ENCODE measurements at places on chromosomes 3 and 15.

DNA sequence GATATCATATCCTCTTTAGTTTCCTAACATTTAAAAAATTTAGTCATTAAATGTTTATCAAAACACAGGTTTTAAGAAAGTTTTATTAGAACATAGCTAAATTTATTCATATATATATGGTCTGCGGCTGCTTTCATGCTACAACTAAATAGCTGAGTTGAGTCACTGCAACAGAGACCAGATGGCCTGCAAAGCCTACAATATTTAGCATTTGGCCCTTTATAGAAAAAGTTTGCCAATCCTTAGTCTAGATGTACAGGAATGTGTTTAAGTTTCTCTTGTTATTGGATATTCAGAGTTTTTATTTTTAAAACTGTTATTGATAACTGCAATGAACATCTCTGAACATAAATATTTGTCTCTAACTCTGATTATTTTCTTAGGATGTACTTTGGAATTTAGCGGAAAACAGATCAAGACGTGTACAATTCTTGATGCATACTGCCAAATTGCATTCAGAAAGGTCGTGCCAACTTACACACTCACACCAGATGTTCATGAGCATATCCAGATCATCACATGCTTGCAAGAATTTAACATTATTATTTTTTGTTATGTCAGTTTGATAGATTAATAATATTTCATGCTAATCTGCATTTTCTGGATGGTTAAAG is 157.9 kb downstream of the STAC start:
- DNase-seq, result no peak

DNA sequence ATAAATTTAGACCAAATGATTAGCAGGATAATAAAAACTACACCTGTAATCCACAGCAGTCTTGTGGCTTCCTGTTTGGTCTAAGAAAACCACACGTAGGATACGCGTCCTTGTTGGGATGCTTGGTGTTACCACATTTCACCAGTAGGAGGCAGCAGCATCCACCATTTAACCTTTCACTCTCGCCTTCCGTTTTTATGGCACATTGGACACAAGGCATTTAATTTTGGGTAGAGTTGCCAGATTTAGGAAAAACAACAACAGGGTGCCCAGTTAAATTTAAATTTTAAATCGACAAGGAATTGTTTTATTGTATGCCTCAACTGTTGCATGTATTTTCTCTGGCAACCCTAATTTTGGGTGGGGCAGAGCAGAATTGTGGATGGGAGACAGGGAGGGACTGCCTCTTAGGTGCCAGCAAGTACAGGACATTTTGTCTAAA is 6.3 kb downstream of the LRRC31 start:
- peak; percentile 23 for DNase-seq

DNA sequence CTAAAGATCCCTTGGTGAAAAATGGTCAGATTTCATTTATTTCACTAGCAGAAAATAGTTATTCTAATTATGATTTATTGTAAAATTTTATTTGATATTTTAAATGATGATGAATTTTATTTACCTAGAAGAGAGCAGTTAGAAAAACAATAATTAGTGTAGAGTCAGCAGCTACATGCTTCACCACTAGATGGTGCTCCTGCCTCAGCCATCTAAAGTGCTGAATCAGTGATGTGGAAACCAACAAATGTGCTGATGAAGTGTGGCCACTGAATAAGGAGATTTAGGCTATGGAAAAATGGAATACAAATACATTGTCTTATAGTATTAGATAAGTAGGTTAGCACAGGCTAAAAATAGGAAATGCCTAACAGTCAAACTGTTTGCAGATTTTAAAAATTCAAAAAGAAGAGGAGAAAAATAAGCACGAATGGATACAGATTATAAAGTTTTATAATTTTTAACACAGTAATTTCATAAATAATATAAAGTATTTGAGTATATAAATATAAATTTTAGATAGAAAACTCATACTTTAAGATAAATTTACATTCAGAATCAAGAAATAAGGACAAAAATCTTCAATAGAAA is 109.8 kb downstream of the PPP2R3A start:
- DNase-seq, result peak; percentile 40

- no peak for DNase-seq
These were observed 98.7 kb downstream of the PLCH1 start for GRCh38 chr3:155646128-155646527.

- DNase-seq, result no peak
These were observed 17.4 kb downstream of the GPR160 start for GRCh38 chr3:170055209-170055608.

GRCh38 chr3:16286751-16287543 is 21.9 kb downstream of the OXNAD1 start:
- no peak for DNase-seq

GRCh38 chr15:65067317-65067644 is 510 bp downstream of the RASL12 start:
- no peak for DNase-seq

- DNase-seq, result no peak
These were observed 81.8 kb downstream of the PLSCR2 start for GRCh38 chr3:146387566-146387965.

- DNase-seq, result no peak
These were observed 110.0 kb downstream of the RAB11A start for GRCh38 chr15:65979316-65979715.

DNA sequence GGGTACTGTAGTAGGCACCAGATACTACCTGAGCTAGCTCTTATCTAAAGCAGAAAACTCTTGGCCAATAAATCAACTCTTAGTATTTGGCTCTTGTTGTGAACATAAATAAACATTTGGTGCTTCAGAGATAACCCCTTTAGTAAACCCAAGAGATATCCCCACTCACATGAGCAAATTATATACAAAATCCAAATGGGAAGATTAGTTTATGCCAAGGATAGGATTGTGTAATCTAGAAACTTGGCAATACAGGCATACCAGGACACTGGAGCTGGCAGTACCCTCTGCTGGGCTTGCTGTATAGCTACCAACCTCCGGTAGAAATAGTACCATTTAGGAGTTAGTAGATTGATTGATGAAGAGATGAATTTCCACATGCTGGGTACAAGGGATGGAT is 127.0 kb downstream of the LIPC start:
- DNase-seq, result no peak

- no peak for DNase-seq
These were observed 194.5 kb downstream of the EFHB start for GRCh38 chr3:19739504-19739903.

GRCh38 chr3:34090876-34091275 is 292.4 kb downstream of the PDCD6IP start:
- no peak for DNase-seq

DNA sequence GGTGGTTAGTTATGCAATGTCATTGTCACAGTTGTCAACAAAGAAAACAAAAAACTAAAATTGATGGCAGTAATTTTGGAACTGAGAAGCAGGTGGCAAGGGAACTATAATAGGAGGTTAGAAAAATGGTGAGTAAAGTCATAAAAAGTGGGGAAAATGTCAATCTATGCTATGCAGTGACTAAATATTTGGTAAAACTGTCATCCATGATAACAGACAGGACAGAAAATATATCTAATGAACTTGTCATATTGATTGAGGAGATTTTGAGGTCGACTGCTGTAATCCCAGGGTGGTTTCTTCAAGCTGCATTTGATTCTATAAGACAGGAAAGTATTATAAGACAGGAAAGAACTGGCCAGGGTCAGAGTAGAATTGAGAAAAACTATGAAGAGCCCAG is 998.4 kb downstream of the IGSF11 start:
- DNase-seq, result no peak

- DNase-seq, result no peak
These were observed 17.5 kb upstream of the EIF2B5 start for GRCh38 chr3:184117636-184118035.

- no peak for DNase-seq
These were observed 8.2 kb upstream of the ITGA11 start for GRCh38 chr15:68440136-68440535.

DNA sequence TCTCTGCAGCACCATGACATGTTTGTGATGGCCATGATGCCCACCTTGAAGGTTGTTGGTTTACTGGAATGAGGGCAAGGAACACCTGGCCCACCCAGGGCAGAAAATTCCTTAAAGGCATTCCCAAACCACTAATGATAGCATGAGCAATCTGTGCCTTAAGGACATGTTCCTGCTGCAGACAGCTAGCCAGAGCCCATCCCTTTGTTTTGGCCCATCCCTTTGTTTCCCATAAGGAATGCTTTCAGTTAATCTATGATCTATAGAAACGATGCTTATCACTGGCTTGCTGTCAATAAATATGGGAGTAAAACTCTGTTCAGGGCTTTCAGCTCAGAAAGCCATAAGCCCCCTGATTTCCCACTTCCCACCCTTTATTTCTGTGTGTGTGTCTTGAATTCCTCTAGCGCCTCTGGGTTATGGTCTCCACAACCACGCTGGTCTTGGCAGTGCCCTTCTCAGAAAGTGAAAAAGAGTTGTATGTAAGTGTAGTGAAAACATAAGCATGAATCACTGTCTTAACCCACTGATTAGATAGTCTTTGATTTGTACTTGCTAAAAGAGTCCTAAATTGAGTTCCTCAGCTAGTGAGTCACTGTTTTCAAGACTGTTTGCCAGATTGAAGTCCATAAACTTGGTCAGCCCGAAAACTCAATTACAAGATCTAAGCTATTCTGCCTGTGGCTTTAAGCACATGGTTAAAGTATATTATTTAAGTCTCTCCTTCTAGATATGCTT is 19.0 kb upstream of the CCR2 start:
- DNase-seq, result no peak

DNA sequence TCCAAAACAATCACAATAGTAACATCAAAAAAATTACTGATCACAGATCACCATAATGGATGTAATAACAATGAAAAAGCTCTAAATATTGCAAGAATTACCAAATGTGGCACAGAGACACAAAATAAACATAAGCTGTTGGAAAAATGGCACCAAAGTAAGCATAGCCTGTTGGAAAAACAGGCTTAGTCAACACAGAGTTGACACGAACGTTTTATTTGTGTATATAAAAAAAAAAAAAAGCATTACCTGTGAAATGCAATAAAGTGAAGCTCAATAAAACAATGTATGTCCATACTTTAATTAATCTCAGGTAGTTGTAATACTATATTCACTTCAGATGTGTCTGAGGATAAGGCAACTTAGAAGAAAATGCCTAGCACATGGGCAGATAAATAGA is 77.1 kb downstream of the NR1I2 start:
- DNase-seq, result no peak

- no peak for DNase-seq
These were observed 1.0 kb upstream of the RYR3 start for GRCh38 chr15:33309602-33310276.

GRCh38 chr3:11435440-11436165 is 163.4 kb downstream of the ATG7 start:
- no peak for DNase-seq

DNA sequence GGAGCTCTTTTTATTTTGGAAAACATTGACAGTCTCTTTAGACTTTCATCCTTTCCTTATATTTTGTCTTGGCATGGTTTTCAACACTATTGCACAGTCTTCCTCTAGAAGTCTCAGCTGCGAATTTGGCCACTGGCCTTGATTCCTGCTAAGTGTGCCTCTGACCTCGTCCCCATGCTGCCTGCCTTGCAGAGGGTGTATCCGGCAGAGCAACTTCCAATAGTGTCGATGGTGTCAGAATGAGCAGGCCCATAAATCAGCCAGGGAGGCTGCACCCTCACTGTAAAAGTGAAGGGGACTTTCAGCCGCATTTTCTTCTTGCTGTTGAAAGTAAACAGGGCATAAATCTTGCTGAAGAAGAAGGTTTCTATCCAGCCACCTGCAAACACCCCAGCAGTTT is 336.7 kb upstream of the TRIM42 start:
- DNase-seq, result no peak

DNA sequence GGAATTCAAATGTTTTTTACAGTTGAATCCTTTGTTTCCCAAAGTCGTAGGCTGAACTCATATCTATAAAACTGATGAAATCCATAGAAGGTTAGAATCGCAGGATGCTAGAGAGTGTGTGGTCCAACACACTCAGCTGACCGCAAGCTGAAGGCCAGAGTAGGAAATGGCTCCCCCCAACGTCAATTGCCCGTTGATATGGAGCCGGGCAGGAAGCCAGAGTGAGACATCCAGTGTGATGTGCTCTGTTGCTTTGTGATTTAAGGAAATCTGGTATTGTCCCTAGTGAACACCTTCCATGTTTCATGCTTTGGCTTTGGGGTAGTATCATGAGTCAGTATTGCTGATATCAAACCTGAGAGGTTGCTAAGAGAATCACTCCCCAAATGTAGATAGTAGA is 5.8 kb upstream of the MEX3B start:
- DNase-seq, result no peak

GRCh38 chr3:179046497-179047353 is 24.9 kb downstream of the ZMAT3 start:
- DNase-seq, result no peak

GRCh38 chr3:66629150-66629981 is 128.5 kb upstream of the LRIG1 start:
- DNase-seq, result no peak

- DNase-seq, result no peak
These were observed 688.9 kb upstream of the NAALADL2 start for GRCh38 chr3:174170248-174170647.

DNA sequence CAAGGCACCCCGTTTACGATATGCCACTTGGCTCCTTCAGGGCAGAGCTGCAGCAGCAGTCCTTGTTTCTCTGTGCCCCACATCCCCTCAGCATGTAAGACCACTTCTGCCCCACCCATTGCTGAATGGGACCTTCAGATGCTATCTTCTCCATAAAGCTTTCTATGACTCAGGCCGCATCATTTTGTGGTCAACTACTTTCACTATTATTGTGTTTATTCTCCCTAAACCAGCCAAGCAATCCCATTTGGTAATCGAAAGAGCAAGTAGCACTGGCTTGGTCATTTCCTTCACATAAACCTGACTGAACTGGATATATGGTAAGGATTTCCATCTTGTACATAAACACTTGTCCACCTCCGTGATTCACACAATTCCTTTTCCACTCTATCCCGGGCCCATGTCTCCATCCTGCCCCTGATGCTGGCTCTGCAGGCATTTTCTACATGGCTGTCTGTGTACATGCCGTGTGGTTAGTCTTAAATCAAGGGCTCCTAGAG is 25.7 kb downstream of the LIPC start:
- no peak for DNase-seq

DNA sequence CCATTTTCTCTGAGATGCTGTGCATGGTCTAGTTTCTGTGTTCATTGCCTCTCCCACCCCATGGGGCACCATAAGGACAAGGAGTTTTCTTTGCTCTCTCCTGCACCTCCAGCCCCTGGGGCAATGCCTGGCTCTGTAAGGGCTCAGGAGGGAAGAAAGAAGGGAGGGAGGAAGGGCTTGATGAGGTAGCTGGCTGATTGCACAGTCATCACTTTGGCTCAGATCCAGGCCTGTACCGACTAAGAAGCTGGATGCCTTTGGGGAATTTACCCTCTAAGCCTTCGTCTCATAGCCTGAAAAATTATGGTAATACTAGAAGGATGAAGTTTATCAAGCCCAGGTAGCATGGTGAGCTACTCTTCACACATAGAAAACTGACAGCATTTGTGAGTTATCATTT is 382.9 kb downstream of the GABRG3 start:
- DNase-seq, result no peak

GRCh38 chr3:64825404-64826120 is 137.8 kb upstream of the ADAMTS9 start:
- no peak for DNase-seq
